ENCODE measurements at places on chromosomes 7 and 10.

- ATAC-seq = no peak
Measured at GRCh38 chr7:100169147-100169850, 882 bp upstream of the GAL3ST4 start.

GRCh38 chr10:57815949-57816348, 451.7 kb downstream of the IPMK start:
- no peak for ATAC-seq

- ATAC-seq = peak; percentile 67
Measured at GRCh38 chr7:131124001-131124629, 203.6 kb upstream of the MKLN1 start.

DNA sequence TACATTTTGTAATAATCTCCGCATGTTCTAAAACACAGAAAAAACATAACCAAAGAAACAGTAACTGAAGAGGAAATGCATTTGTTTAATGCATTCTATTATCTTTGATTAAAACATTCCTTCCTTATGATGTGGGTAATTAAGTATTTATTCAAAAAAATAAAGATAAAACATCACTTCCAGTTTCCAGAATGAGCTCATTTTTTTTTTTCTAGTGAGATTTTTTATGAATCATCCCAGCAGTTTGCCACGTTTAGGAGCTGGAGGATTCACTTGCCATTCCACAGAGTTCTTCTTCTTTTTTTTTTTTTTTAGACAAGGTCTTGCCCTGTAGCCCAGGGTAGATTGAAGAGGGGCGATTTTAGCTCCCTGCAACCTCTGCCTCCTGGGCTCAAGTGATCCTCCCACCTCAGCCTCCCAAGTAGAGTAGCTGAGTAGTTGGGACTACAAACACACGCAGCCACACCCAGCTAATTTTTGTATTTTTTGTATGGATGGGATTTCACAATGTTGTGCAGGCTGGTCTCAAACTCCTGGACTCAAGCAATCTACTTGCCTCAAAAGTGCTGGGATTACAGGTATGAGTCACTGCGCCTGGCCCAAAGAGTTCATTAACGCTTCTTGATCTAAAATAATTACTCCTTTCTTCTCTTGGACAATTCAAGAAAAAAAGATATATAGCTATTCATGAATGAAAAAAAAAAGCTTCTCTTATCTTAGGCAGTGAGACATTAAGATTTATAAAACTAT, 177.3 kb downstream of the DKK1 start:
- no peak for ATAC-seq

DNA sequence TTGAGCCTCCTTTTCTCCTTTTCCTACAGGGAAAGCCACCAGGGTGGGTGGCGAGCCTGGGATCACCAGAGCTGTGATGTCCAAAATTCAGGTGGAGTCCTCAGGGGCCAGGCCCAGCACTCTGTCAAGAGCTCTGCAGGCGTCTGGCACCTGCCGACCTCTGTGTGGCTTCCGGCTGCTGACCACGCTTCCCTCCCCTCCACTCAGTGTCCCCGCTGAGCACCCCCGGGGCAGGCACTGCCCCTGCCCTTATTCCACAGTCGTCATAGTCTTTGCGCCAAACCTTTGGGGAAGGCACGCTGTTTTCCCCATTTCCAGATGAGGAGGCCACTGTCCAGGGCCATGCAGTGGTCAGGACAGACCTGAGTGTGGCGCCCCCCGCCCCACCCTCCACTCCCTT, 7.5 kb downstream of the MTG1 start:
- ATAC-seq = peak; percentile 19

DNA sequence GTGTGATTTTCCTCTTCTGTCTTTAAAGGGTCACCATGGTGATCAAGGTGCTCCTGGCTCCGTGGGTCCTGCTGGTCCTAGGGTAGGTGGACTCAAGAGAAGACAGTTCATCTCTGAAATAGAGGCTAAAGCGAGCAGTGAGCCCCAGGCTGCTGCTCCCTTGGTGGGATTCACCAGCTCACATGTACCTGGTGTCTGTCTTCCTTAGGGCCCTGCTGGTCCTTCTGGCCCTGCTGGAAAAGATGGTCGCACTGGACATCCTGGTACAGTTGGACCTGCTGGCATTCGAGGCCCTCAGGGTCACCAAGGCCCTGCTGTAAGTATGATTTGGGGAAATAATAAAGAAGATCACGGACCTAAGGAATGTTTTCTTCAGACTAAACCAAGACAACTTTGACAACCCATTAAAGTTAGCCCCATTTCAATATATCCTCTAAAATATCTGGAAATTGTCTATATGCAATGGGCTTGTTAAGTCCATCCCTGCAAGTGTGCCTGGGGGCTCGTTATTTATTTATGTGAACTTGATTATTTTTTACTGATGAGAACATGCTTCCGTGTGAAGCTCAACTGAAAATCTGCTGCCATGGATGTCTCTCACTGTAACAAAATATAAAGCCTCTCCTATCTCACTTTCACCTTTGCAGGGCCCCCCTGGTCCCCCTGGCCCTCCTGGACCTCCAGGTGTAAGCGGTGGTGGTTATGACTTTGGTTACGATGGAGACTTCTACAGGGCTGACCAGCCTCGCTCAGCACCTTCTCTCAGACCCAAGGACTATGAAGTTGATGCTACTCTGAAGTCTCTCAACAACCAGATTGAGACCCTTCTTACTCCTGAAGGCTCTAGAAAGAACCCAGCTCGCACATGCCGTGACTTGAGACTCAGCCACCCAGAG, 32.5 kb downstream of the COL1A2 start:
- ATAC-seq = no peak

GRCh38 chr7:107878636-107879035, 12.3 kb upstream of the DLD start:
- ATAC-seq = no peak

- no peak for ATAC-seq
Measured at GRCh38 chr10:113305871-113306270, 247.0 kb upstream of the HABP2 start.

DNA sequence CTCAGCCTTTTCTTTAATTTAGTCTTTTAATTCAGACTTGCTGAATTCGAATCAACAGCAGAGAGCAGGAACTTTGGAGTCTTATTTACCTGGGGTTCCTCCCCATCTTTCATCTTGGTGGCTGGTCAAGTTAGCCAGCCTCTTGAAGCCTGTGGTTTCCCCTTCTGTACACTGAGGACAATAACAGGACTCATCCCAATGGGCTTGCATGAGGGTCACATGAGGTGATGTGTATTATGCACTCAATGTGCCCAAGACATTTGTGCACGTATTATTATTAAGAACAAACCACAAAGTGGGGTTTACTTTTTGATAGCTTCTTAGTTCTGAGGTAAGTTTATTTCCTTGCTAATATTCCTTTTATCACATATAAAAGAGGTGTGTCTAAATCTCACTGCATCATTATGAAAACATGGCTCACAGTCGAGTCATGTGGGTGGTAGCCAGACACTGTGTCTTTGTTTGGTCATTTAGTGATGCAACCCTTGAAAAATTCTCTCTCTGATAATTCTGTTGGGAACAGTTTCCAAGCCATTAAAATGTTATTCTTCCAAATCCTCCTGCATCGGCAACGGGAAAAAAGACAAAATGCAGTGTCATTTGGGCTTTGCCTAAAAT, 86.5 kb upstream of the GRB10 start:
- ATAC-seq = peak; percentile 78

DNA sequence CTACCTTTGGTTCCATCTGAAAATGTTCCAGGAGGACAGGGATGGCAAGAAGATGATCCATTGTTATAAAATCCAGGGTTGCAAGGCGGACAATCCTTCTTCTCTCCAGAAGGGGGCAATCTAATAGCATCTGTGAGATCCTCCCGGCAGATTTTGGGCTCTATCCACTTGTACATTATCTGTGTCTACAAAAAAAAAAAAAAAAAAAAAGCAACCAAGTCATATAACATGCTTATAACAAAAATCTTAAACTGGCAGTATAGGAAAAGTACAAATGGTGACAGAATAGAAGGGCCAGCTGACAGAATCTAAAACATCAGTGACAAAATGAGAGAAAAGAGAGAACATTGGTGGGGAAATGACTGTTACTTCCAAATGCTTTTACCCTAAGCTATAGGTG, 132.7 kb downstream of the ELAPOR2 start:
- ATAC-seq = peak; percentile 55

- ATAC-seq = no peak
Measured at GRCh38 chr10:12709000-12709401, 292.5 kb downstream of the CCDC3 start.

- no peak for ATAC-seq
Measured at GRCh38 chr10:59019603-59020002, 156.8 kb upstream of the PHYHIPL start.

DNA sequence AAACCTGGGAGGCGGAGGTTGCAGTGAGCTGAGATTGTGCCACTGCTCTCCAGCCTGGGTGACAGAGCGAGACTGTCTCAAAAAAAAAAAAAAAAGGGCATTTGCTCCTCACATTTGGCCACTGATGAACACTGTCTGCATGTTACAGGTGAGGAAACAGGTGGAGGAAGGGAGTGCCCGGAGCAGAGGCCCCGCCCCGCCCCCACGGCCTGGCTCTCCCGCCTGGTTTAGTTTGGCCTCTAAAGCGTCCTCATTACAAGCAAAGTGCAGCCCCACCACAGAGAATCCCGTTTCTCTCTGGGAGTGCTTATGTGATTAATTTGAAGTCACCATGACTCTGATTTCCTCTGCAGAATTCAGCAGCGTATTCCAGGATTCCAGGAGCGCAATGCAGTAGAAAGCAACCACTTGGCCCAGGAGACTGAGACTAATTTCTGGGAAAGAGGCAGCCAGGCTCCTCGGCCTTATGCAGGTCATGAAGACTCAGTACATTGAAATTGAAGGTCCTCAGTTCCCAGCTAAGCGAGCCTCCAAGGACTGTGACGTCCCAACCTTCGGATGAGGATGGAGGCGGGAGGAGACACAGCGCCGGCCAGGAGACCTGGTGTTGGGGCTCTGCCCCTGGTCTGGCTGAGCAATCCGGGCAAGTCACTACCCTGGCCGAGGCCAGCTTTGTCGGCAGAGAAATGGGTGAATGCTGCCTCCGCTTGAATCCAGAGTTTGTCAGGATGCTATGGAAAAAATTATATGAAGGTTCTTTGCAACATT, 44.7 kb downstream of the RBM17 start:
- ATAC-seq = no peak

GRCh38 chr7:120259386-120259785, 13.6 kb upstream of the KCND2 start:
- no peak for ATAC-seq

- no peak for ATAC-seq
Measured at GRCh38 chr7:52184006-52184703, 851.3 kb upstream of the POM121L12 start.

DNA sequence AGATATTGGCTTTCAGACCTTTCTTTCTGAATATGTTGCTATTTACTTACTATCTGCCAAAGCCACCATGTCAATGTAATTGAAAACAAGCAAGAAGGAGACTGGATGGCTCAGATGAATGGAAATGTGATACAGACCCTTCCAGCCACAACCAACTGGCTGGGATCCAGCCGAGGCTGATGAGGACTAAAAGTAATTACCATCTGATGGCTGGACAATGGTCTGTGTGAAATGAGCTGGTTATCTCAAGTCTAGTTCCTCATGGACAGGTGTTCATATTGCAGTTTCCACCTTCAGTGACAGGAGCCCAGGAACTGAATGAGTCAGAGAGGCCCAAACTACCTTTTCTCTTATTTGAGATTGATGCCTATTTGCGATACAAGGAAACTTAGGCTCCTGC, 267.5 kb downstream of the GATA3 start:
- no peak for ATAC-seq

DNA sequence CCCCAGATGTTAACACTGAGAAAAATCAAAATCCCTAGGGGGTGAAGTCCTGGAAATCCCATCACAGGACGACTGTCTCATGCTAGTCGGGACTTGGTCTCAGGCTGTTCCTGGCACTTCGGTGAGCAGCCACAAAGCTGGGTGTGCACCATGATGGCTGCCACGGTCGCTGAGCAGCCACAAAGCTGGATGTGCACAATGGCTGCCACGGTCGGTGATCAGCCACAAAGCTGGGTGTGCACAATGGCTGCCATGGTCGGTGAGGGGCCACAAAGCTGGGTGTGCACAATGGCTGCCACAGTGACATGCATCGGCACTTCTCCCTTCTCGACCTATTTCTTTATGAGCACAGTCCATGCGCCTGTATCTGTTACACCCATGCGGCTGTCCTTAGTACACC, 505.1 kb downstream of the TCERG1L start:
- no peak for ATAC-seq

GRCh38 chr10:6195376-6195775, 7.4 kb upstream of the PFKFB3 start:
- ATAC-seq = no peak

- no peak for ATAC-seq
Measured at GRCh38 chr7:101957744-101958525, 140.5 kb downstream of the CUX1 start.

GRCh38 chr10:5608608-5609220, 57.7 kb downstream of the ASB13 start:
- no peak for ATAC-seq

DNA sequence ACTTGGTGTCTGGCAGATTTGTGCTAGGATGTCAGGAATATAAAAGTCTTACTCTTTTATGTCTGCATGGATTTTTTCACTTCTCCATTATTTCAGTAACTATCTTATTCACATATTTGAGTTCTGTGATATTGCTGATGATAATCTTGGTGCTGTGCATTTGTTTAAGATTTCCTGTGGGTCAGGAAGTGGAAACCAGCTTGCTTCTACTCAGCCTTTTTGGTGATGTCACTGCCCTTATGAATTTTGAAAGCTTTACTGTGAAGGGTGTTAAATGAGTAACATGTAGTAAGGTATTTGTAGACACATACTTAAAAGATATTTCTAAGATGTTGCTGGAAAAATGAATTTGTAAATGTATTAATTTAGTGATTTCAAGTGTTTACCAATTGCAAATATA, 69.5 kb upstream of the VOPP1 start:
- ATAC-seq = no peak

- ATAC-seq = peak; percentile 85
Measured at GRCh38 chr10:21953585-21954057, 49.9 kb downstream of the DNAJC1 start.

- ATAC-seq = no peak
Measured at GRCh38 chr7:82390936-82391335, 52.6 kb downstream of the CACNA2D1 start.

GRCh38 chr7:155455776-155456737, 1.9 kb upstream of the EN2 start:
- no peak for ATAC-seq

- no peak for ATAC-seq
Measured at GRCh38 chr10:117320050-117320665, 55.1 kb downstream of the PDZD8 start.

DNA sequence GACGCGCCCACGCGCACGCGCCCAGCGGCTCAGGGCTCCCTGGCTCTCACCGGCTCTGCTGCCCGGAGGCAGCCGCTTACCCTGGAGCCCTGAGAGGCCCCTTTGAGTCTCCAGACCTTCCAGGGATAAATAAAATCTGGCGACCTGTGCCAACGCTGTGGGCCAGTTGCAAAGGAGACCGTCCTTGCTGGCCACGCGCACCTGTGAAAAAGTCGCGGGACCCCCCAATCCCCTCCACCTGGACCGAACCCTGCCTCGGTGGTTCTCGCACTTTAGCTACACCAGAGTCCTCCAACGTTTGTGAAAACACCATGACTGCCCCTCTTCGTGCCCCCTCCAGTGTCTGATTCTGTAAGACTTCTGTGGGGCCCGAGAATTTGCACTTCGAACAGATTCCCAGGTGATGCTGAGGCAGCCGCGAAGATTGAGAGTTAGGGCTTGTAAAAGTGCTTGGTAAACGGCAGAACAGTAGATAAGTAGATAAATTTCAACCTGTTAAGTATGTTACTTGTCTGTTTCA, 102.4 kb upstream of the SVIL start:
- ATAC-seq = no peak

GRCh38 chr10:70799124-70799523, 13.9 kb upstream of the TBATA start:
- ATAC-seq = no peak

GRCh38 chr7:47103498-47104205, 478.3 kb downstream of the TNS3 start:
- no peak for ATAC-seq
